ENCODE measurements at places on chromosomes 2 and 18.

- DNase-seq: peak; percentile 22
Measured at GRCh38 chr2:158079672-158080071, 22.0 kb upstream of the UPP2 start.

DNA sequence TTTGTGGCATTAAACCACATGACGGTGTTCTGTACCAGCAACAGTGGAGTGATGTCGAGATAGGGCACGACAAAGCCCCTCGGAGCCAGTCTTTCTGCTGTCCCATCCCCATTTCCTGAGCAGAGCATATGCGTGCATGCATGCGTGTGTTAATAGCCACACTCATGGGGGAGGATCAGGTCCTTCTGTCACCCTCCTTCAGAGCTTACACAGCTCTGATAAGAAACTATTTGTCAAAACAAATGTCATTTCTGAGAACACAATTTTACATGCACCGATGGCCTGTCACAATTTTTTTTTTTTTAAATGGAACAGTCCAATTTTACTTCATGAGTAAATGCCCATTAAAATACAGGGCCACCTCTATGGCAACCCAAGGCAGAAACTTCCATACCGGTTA, 95.9 kb upstream of the ZBTB14 start:
- no peak for DNase-seq

- DNase-seq: no peak
Measured at GRCh38 chr2:100928235-100928634, 73.9 kb upstream of the RPL31 start.

- DNase-seq: no peak
Measured at GRCh38 chr18:697012-697411, 15.4 kb downstream of the ENOSF1 start.

DNA sequence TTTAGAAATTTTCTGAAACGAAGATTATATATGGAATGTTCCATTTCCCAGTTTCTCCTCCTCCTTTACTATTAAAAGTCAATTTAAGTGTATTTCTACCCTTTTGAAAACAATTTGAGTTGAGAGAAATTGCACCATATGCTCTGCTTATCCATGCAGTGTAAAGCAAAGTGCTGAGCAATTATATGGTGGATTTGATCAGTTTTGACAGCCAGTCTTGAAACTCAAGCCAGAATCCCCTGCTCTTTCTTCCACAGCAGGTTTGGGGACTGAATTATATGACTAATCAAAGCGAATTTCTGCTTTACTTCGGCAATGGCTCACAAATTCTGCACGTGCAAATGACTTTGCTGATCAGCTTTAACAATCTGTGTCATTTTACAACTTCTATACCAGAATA, 1183.6 kb downstream of the LRP1B start:
- no peak for DNase-seq

DNA sequence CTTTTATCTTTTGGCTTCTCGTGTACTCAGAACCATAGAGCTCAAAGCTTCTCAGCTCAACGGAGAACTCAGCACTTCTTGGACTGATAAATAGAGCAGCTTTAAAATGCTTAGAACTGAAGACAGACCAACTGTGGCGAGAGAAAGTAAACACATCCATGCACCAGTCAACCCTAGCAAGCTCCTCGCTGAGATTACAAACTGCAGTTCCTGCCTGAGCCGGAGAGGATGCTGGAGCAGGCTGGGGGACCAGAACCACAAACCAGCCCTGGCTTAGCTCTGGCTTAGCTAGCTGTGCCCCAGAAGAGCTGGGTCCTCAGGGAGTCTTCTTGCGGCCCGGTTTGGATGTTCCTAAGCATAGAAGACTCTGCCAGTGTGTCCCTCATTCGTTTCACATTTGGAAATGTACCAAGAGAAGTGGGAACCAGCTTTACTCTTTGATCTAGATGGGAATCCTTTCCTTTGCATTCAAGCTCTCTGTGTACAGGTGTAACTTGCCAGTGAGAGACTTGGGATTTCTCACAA, 5.6 kb downstream of the PAX8 start:
- DNase-seq: no peak

- DNase-seq: no peak
Measured at GRCh38 chr2:108417254-108417653, 31.8 kb upstream of the GCC2 start.

DNA sequence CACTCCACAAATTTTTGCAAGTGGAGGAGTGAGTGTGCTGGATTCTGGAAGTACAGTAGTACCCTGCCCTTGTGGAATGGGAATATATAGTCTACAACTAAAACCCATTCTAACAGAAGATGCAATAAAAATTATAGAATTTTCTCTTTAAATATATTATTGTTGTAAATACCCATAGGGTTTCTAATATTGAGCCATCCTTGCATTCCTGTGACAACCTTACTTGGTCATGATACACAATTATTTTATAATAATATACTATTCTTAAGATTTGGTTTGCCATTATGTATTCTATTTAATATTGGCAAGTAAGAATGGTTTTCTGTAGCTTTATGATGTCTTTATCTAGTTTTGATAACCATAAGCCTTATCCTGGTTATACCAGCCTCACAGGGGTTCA, 52.2 kb downstream of the EML6 start:
- no peak for DNase-seq

- no peak for DNase-seq
Measured at GRCh38 chr2:55519938-55520885, 694 bp downstream of the CFAP36 start.

- no peak for DNase-seq
Measured at GRCh38 chr2:162509288-162509968, 165.5 kb downstream of the GCA start.

DNA sequence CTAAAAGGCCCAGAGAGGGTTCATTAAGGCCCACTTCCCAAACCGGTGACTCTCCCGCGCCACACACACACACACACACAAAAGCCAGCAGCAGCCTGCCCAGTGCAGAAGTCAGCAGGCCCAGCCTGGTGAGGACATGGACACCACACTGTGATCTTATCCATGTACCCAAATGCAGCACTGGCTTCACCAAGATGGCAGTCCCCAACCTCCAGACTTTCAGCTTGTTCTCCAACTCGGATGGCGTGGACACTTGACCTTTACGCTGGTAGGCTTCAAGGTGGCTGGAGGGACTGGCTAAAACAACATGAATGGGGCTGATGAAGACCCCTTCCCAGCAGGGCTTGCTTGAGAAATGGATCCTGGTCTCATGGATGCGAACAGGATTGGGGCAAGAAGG, 50.4 kb downstream of the TNS1 start:
- DNase-seq: no peak

- no peak for DNase-seq
Measured at GRCh38 chr2:239274391-239275043, 126.3 kb downstream of the HDAC4 start.

DNA sequence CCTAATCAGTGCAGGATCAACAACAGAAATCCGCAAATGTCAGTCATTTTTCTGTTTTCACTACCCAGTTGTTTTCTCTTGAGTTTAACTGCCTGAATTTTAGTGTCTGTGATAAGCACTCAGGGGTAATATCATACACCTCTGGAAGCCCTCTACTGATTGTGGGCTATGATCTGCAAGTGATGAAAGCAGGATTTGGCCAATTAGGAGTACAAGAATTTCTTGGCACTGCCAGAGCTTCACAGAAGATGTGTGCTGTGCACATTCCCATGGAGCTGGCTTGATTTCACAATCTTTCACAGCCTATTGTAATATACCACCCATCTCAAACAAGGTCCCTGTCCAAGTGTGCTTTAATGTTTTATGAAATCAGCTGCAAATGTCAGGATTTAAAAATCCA, 27.3 kb upstream of the TDRD15 start:
- DNase-seq: no peak

DNA sequence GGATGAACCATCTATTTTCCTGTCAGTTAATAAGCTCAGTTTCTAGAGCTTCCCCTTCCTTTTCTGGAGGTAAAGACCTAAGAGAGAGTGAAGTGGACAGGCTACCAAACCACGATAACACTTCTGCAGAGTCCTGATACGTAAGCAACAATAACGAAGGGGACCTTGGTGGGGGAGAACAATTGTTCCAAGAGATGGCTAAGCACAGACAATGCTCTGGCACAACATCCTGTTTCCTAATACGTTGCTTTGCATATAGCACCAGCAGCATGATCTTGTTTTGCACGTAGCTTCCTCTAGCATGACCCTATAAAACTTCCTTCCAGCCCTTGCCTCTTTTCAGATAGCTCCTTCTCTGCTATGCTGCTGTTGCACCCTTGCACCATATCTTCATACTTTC, 247.3 kb downstream of the RAD51AP2 start:
- no peak for DNase-seq

GRCh38 chr2:227095346-227095745, 68.7 kb downstream of the COL4A4 start:
- no peak for DNase-seq

DNA sequence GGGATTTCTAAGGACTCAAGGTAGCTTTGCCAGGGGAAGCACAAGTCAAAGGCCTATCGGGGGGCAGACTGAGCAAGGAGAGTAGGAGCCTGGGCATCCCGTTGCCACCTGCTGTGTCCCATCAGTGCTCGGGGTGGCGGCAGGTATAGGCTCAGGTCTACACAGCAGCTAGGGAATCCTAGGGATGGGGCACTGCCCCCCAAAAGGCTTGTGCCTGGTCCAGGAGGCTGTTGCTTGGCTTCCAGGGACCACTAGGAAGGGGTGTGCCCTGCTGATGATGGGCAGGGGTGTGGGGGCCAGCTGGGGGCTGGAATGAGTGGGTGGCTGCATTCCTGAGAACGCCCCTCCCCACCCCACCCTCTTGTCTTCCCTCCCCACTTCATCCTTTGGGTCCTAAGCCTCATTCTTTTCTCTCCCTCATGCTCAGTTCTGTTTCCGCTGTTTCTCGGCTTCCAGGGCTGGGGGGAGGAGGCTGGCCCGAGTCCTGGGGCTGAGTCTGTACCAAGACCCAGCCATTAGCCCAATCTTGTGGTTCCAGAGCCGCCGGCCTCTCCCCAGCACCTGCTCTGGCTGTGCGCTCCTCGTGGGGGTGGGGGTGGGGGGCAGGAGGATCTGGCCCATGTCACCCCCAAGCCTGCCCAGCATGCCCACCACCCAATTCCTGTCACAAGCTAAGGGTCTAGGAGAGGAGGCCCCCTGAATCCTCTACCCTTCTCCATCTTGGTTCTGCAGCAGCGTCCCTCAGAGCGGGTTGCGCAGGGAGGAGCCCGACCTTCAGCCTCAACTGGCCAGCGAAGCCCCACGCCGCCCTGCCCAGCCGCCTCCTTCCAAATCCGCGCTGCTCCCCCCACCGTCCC, 12.8 kb downstream of the SPEG start:
- DNase-seq: no peak

- DNase-seq: no peak
Measured at GRCh38 chr2:151918308-151918707, 90.1 kb upstream of the ARL5A start.

- no peak for DNase-seq
Measured at GRCh38 chr18:13136056-13136903, 82.3 kb upstream of the LDLRAD4 start.

DNA sequence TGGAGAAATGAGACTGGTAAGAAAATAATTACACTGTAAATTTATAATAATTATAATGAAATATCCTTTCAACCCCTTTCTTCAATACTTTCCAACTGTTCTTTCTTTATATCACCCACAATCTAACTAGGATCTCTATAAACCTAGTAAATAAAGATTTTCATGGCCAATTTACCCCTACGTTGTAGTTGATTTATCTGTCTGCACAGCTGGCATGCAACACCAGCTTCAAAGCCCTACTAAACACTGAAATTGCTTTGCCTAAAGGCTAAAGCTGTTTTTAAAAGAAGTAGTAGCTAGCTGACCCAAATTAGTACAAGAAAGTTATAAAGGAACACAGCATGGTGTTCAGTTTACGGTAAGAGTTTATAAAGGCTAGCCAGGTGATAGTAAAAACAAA, 140.1 kb downstream of the NOL4 start:
- no peak for DNase-seq

DNA sequence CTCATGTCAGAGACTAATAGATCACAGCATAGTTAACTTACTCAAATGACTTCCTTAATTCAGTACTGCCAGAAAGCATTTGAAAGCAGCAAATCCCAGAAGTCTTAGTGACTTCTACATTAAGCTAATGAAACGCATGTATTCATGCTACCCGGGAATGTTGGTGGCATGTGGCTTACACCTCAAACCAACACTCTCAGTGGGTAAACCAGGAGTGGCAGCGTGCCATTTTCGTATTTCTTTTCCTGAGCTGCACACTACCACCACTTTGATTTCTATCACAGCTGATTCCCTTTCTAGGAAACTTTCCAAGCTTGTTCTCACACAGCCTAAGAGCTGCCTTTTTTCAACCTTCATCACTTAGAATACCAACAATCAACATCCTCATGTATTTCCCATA, 646.6 kb downstream of the NRXN1 start:
- no peak for DNase-seq

DNA sequence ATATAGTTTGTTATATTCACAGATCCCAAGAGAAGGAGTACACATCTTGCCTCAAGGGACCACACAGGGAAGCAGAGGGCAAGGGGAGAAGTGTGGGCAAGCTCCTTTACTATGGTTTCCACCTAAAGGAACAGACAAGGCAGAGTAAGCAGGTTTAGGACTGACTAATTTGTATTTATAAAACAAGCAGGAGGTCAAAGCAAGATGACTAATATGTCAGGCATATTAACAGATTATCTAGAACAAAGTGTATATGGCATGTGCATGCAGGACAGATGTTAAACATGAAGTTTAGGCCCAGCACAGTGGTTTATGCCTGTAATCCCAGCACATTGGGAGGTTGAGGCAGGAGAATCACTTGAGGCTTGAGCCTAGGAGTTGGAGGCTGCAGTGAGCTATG, 3.7 kb upstream of the LRP2 start:
- no peak for DNase-seq

- DNase-seq: no peak
Measured at GRCh38 chr2:68225119-68225632, 27.2 kb downstream of the PPP3R1 start.

DNA sequence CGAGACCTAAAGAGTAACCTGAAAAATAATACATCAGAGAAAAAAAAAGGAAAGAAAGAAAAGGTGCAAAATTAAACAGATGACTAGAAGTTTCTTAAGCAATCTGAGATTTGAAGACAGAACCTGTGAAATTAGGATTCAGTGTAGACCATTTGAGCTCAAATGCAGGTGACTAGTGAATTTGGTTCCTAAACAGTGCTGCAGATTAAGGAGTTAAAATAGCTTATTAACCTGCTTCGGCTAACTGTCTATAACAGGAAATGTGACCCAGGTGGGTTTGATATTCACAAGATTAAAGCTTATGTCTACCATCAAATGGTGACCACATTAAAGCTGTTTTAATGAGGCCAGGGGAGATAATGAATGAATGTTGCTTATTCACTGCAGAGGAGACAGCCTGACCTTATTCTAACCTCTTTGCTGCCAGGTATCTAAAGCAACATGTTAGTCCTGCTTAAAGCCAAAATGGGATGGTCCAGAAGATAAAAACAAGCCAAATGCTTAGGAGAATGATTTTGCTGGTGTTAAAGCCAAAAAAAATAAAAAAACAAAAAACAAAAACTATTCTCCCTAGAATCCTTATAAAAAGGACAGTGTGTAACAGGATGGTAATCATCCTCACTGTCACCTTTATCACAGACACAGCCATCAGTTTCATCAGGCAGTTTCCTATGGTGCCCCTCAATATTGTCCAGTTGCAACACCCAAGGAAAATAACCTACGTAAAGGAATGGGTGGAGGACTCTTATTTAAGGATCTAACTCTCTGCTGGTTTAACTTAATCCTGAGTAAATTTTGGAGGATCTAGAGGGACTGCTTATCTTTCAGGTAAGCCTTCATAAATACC, 769.0 kb upstream of the ZEB2 start:
- no peak for DNase-seq

GRCh38 chr2:119253114-119253702, 29.6 kb downstream of the STEAP3 start:
- DNase-seq: no peak

GRCh38 chr2:36562240-36562639, 35.7 kb downstream of the FEZ2 start:
- DNase-seq: no peak

Measured in NCI-H1436 treated with DMSO at 0.1 percent for 48 hours (cell line).